ENCODE measurements at places on chromosomes 16 and 17.
A peak's percentile ranks its signal among the peaks of the same experiment; 100 is the strongest.

GRCh38 chr17:59734226-59734625 is 26.8 kb downstream of the VMP1 start:
- no peak for DNase-seq

- no peak for DNase-seq
Observed at GRCh38 chr17:5510771-5511170, 24.4 kb downstream of the MIS12 start.

DNA sequence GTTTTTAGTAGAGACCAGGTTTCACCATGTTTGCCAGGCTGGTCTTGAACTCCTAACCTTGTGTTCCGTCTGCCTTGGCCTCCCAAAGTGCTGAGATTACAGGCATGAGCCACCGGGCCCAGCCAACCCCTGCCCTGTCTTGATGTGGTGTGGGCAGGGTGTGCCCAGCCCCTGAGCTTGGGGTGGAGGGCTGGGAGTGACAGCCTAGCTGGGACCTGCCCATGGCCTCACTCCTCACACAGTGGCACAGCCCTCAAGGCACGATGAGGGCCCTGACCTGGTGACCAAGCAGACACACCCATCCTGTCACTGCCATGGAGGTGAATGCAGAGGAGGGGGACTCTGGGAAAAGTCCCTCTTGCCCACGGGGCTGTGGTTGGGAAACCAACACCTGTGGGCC is 3.0 kb downstream of the IL32 start:
- no peak for DNase-seq

- DNase-seq, result no peak
Observed at GRCh38 chr16:24087891-24088410, 168.2 kb upstream of the CACNG3 start.

GRCh38 chr16:79601092-79601930 is 774 bp upstream of the MAF start:
- DNase-seq, result no peak

DNA sequence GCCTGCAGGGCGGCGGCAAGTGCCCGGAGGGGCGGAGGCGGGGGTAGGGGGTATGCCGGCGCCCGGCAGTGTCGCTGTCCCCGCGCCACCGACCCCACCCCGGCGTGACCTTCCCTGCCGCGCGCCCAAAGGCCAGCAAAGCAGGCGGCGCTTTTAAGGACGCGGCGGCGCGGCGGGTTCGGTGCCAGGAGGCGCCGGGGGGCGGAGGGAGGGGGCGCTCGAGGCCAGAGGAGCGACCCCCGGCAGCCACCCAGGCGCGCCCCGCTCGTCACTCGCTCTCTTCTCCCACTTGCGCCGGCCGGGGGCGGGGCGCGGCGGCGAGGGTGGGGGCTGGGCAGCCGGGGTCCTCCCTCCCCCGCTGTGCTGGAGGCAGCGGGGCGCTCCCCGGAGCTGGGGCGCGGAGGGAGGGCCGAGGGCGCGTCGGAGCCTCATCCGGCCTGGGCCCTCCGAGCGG is 8.6 kb upstream of the BAHCC1 start:
- DNase-seq, result no peak

GRCh38 chr16:59688006-59688405 is 953.9 kb upstream of the GOT2 start:
- no peak for DNase-seq

DNA sequence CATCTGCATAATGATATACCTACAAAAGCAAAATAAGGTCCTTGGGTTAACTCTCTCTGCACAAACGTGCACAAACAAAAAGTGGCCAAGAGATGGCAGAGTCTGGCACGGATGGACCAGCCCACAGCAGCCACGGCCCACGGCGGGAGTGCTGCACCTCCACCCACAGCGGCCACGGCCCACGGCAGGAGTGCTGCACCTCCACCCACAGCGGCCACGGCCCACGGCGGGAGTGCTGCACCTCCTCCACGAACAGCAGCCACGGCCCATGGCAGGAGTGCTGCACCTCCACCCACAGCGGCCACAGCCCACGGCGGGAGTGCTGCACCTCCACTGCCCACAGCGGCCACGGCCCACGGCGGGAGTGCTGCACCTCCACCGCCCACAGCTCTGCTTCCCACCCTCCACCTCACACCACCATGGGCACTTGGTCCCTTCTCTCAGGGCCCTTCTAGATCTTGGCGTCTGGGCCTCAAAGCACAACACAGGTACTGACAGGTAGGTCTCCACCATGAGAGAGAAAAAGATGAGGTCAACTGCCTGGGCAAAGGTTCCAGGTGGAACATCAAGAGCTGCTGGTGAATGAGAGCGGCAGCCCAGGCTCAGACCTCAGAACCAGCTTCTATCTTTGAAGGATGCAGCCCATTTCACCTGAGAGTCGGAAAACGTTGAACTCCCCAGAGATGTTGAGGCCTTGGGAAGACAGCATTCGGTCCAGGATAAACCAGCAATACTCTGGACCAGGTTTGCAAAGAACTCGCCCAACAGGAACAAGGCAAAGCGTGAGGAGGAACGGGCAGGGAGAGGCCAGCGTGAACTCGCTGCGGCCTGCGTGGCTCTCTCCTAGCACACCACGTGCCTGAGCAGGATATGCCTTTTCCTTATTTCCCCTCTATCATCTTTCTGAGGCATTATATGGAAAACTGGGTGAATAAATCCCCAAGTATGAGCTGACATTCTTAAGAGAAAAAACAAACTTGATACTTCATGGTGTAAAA is 124.5 kb downstream of the ZNF778 start:
- no peak for DNase-seq

DNA sequence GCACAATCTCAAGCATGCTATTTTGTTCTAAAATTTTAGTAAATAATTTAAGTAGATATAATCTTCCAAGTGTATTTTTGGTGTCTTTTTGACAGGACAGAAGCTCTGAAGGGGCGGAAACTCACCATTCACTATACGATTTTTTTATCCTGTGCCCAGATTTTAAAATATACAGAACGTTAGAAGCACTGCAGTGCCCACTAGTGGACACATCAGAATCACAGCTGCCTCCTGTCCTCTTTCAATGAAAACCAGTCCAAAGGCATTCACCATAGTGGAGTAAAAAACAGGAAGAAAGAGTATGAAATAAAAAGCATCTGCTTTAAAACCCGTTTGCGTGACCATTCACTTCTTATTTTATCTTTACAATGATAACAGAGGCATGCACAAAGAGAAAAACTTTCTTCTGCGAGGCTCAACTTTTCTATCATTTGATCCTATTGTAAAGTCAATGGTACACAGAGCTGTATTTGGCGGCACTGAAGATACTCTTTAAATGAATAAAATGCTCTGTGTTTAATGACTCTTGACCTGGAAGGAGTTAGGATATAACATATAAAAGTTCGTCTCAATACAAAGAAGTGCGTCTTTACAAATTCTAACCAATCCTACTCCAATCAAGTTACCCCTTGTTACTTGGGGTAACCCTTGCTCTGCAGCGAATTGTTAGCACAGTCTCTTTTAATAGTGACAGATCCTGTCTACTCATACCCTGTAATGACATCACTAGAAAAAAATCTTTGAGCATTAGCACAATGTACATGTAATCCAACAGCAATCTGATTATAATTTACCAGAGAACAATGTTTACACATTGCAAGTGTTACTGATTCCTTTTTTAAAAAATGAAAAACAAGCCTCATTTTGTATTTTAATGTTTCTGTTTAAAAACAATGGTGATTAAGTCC is 339.8 kb upstream of the PSMD7 start:
- peak; percentile 24 for DNase-seq

- DNase-seq, result no peak
Observed at GRCh38 chr17:32330147-32330546, 11.8 kb downstream of the C17orf75 start.

GRCh38 chr16:11074131-11074530 is 129.8 kb downstream of the CLEC16A start:
- no peak for DNase-seq

- DNase-seq, result peak; percentile 43
Observed at GRCh38 chr16:11896486-11897176, 19.1 kb downstream of the GSPT1 start.

DNA sequence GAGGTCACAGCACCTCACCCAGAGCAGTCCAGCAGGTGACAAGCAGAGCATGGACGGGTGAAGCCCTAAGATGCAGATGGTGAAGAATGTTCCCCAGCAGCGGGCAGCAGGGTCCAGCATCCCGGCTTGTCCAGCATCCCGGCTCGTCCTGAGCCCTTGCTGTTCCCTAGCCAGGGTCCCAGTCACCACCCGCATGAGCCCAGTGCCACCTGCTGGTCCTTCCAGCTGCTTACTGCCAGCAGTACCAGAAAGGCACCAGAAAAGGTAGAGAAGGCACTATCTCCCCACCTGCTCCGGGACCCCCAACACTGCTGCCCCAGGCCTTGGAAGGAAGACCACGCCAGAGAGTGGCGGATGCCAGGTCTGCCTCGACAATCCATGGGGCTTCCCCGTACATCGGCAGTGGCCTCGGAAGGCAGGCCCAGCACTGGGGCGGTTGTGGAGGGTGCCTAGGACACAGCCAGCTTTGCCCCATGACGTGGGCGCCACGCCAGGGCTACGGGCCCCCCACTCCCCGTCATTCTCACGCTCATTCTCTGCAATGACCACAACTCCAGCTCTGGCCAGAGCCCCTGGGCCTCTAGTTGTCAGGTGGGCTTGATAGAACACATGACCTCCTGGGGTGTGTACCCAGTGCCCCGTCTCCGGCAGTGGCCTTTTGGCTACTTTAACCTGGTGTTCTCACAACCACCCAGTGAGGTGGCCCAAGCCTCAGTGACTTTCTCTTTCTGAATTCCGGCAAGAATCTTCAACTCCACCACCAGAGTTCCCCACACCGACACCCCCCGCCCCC is 1.4 kb downstream of the CENPX start:
- DNase-seq, result peak; percentile 79

DNA sequence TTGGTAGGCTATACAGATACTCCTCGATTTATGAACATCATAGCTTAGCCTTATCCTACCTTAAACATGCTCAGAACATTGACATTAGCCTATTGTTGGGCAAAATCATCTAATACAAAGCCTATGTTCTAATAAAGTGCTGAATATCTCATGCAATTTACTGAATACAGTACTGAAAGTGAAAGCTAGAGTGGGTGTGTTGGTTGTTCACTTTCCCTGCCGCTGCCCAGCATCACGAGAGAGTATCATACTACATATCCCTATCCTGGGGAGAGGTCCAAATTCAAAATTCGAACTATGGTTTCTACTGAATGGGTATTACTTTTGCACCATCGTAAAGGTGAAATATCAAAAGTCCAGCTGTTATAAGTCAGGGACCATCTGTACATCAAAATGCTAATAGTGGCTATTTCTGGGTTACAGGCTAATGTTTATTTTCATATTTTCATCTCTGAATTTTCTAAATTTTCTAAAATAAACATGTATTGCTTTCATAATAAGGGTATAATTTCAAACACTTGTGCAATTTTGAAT is 54.5 kb downstream of the NACA2 start:
- DNase-seq, result no peak

- no peak for DNase-seq
Observed at GRCh38 chr16:16182918-16183317, 40.4 kb downstream of the ABCC6 start.

- DNase-seq, result no peak
Observed at GRCh38 chr16:19410435-19411171, 7.1 kb upstream of the TMC5 start.

GRCh38 chr17:79330696-79331095 is 256.1 kb downstream of the ENGASE start:
- no peak for DNase-seq

DNA sequence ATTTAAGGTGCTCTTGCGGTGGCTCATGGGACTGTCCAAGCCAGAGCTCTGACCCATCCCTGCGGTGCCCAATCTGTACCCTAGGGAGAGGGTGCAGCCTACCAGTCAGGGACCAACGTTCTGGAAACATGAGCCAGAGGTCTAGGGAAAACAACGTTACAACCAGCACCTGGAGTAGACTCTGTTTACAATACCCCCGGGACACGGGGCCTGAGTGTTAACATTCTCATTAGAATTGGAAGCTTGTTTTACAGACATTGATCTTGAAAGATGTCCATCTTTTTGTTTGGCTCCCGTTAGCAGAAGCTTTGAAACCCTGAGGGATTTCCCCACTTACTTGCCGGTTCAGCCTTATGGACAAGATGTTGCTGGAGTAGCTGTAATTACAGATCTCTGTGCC is 6.9 kb downstream of the WIPI1 start:
- no peak for DNase-seq

GRCh38 chr17:41654678-41655607 is 30.6 kb upstream of the KRT17 start:
- no peak for DNase-seq

DNA sequence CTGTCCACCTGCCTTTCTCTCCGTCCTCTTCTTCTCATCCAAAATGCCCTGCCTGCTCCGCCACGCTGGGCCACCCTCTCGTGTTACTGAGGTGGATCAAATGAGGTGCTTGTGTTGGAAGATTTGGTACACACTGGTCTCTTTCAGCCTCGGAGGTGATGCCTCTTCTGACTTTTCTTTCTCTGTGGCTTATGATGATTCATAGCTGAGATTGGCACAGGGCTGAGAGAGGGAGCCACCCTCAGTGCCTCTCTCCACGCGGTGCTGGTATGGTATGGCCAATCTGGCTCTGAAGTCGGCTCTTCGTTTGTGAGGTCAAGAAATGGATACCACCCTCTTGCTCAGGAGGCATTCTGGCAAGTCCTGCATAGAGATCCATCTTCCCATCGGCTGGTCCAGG is 82.4 kb downstream of the PLCG2 start:
- peak; percentile 61 for DNase-seq

- DNase-seq, result peak; percentile 97
Observed at GRCh38 chr16:67173808-67174705, 3.7 kb downstream of the NOL3 start.

GRCh38 chr16:79651363-79651762 is 50.8 kb upstream of the MAF start:
- DNase-seq, result no peak

GRCh38 chr16:2278956-2279800 is 11.3 kb upstream of the RNPS1 start:
- no peak for DNase-seq

DNA sequence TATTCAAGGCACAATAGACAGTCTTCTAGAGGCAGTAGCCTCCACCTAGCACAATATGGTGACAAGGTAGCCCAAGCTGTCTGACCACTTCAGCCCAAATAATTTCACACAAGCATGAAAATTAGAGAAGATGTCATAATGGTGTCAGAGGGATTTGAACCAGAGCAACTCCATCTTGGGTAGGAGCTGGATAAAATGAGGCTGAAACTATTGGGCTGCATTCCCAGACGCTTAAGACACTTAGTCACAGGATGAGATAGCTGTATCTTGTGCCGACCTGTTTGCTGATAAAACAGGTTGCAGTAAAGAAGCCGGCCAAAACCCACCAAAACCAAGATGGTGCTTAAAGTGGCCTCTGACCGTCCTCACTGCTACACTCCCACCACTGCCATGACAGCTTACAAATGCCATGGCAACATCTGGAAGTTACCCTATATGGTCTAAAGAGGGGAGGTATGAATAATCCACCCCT is 192.6 kb downstream of the CPPED1 start:
- DNase-seq, result no peak

All from H54 (cell line).